ENCODE measurements at places on chromosomes 1 and 21. TPM values are rescaled to one million over a fixed set of nuclear protein-coding genes. Genes with fewer than 3 reads are reported as not detected.

Gene TAS1R3
- 0.51 TPM for total RNA-seq

Gene KRTAP25-1
- not detected for total RNA-seq

Gene C1QC
- total RNA-seq, result 0.64 TPM

Gene CCDC190
- not detected for total RNA-seq

Gene SERPINC1
- 0.61 TPM for total RNA-seq

Gene DYNLT4
- 0.45 TPM for total RNA-seq

Gene TSPEAR
- not detected for total RNA-seq

Gene MYOG
- not detected for total RNA-seq

All from GM12878 (cell line).